D341Med (cell line): ENCODE measurements at places on chromosomes 7 and 10.

- no peak for DNase-seq
Measured at GRCh38 chr10:117364110-117364960, 10.9 kb downstream of the PDZD8 start.

DNA sequence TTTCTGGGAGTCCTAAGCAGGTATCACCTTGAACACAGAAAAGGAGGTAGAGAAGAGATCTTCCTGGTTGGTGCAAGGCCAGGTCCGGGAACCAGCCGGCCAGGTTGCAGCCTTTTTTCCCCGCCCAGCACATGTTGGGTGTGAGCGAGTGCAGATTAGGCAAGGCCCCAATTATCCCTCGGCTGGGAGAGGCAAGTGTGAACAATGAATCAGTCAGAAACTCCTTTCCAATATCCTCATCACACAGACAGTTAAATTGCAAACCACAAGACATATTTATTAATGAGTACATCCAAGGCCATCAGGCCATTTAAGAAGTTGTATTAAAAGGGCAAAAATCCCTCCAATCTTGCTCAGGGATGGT is 115.0 kb upstream of the AFAP1L2 start:
- DNase-seq = no peak

GRCh38 chr7:94913391-94913790 is 6.0 kb downstream of the PPP1R9A start:
- no peak for DNase-seq

DNA sequence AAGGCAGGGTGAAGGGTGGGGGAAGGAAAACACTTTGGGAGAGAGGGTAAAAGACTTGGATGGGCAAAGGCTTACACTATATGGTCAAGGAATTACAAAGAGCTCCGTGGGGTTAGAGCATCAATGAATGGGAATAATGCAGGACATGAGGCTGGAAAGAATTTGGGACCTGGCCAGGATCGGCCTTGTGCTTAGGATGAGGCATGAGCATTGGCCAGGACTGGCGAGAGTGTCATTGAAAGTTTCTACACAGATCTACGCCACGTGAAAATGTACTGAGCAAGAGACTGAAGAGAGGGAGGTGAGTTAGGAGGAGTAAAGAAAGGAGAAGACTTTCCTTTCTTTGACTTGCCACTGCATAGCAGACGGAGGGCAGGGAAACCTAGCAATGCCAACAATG is 142.8 kb downstream of the PTEN start:
- DNase-seq = no peak

DNA sequence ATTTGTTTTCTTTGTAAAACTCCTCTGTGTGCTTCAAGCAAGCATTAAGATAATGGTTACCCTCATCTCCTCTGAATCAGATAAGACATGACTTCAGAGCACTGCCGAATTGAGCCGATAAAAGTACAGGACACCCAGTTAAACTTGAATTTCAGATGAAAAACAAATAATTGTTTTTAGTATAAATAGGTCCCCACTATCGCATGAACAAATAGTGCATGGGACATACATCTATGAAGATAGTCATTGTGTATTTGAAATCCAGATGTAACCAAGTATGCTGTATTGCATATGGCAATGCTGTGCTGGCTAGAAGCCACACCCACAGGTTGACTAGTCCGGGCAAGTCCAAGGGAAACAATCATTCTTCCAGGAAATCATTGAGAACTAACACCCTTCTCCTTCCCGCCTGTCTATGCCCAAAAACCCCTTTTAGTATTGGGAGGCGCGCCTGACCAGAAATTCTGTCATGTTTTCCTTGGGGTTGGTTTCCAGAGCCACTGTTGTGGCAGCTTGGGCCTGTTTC is 12.6 kb upstream of the FGFR2 start:
- no peak for DNase-seq

GRCh38 chr10:3750854-3751253 is 34.2 kb downstream of the KLF6 start:
- DNase-seq = no peak

DNA sequence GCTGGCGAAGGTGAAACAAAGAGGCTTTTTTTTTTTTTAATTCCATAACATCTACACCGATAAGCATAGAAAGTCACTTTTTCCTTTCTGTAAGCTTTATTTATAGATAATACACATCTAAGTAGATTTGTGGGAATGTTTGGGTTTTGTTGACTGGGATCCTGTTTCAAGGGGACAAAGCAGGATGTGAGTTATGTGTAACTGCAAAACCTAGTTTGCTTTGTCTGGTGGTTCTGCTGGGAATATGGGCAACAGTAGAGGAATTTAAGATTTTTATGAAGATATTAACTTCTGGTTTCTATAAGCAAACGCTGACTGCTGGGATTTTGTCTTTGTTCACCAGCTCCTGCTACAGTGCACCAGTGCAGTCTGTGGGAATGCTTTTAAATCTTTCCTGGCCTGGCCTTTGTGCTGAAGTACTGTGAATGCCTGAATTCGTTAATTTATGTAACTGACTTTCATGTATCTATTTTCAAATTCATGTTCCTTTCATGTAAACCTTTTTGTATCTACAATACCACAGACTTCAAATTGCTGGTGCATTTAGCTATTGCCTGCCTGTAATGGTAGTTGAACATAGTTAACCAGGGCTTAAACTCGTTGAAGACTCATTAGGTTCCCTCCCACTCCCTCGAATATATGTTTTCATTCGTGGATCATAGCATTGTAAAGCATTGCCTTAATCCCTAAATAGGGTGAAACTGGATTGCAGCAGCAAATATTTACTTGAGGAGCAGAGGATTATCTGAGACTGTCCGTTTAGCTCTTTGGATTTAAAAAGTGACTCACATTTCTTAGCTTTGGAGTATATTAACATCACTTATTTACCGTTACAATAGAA is 1.5 kb downstream of the KLHL7 start:
- DNase-seq = no peak
